ENCODE measurements at places on chromosomes 6 and 20. TPM values are rescaled to one million over a fixed set of nuclear protein-coding genes. Genes with fewer than 3 reads are reported as not detected.

HCRTR2 gene
- total RNA-seq: not detected

MPC1 gene
- 13.3 TPM for total RNA-seq

TOX2 gene
- 30.1 TPM for total RNA-seq

BTNL2 gene
- not detected for total RNA-seq

- no peak for DNase-seq
- H3K4me3 ChIP-seq: no peak overlapping the region
- no peaks in the 10 kb centered on the region for H3K27me3 ChIP-seq
- H3K27ac ChIP-seq: no peak overlapping the region
- no peaks in the 10 kb centered on the region for H3K4me1 ChIP-seq
These were observed 271.9 kb upstream of the OPRM1 start for GRCh38 chr6:153767127-153767526.

DNA sequence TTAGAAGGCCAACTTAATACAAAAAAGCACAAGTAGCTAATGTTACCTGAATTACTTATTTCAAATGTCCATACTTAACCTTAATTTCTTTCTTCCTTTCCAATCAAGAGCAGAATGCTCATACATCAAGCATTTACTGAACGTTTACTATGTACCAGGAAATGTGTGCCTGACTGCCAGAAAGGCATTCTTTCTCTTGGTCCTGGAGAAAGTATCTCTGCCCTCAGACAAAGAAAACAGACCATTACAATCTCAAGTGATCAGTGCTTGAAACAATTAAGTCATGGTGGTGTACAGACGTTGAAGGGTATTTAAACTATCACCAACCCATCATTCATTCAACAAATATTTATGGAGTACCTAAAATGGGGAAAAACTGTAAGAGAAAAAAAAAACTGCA, 26.4 kb downstream of the CSNK2A1 start:
- H3K4me1 ChIP-seq: peaks cover 12% of the 10 kb centered on the region
- H3K27ac ChIP-seq: no peak overlapping the region
- peaks cover 40% of the 10 kb centered on the region for H3K36me3 ChIP-seq

GRCh38 chr6:140445474-140446004, 1071.1 kb upstream of the CITED2 start:
- H3K27ac ChIP-seq: no peak overlapping the region
- H3K27me3 ChIP-seq: no peaks in the 10 kb centered on the region
- no peaks in the 10 kb centered on the region for H3K36me3 ChIP-seq
- DNase-seq: no peak

- no peaks in the 10 kb centered on the region for H3K36me3 ChIP-seq
- H3K4me1 ChIP-seq: peaks cover 28% of the 10 kb centered on the region
- no peak for DNase-seq
These were observed 177.6 kb downstream of the ARID1B start for GRCh38 chr6:156954816-156955215.

DNA sequence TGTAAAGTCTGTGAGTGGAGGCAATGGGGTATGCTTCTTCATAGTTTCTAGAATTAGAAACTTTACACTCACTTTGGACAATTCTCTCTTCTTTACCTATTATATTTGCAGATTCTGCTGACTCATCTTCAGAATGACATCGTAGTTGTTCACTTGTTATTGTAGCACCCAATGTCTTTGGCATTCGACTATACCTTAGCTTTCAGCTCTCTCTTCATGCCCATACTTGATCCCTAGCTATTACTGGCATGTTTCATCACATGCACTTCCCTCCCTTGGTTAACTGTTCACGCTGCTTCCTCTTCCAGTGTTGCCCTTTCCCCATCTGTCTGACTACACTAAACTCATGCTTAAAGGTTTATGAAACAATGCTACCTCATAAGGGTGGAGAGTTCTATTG, 298.1 kb upstream of the TCF21 start:
- no peak for DNase-seq
- no peaks in the 10 kb centered on the region for H3K36me3 ChIP-seq
- no peak overlapping the region for H3K4me3 ChIP-seq
- H3K27ac ChIP-seq: no peak overlapping the region
- no peaks in the 10 kb centered on the region for H3K27me3 ChIP-seq

DNA sequence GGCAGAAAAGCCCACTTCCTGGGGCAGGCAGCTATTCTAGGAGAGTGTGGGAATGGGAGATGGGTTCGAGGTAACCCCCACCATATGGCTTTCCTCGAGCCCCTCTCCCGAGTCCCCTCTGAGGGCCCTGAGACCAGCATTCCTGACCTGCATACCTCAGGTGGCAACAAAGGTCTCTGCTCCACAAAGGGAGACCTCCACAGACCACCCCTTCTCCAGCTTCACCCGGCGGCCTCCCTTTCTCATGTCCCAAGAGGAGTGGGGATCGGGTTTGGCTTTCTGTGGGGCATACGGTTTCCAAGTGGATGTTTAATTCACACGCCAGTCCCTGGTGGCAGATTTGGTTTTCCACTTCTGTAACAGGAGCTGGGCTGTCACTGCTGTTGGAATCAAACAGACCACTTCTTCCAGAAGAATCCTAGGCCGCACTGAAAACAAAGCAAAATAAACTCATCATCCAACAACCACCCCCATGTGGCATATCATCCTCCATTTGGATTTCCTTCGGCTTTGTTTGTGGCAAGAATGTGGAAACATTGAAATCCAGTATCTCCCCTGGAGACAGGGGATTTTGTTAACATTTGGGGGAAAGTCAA, 83.2 kb downstream of the DLL1 start:
- no peak overlapping the region for H3K4me3 ChIP-seq
- no peaks in the 10 kb centered on the region for H3K4me1 ChIP-seq
- no peak for DNase-seq
- H3K36me3 ChIP-seq: no peaks in the 10 kb centered on the region
- H3K27me3 ChIP-seq: peaks cover 89% of the 10 kb centered on the region

GRCh38 chr6:677919-678318, 15.0 kb downstream of the EXOC2 start:
- H3K36me3 ChIP-seq: no peaks in the 10 kb centered on the region
- H3K27me3 ChIP-seq: no peaks in the 10 kb centered on the region
- H3K27ac ChIP-seq: no peak overlapping the region
- no peak overlapping the region for H3K4me3 ChIP-seq

GRCh38 chr6:15893556-15894253, 230.9 kb upstream of the DTNBP1 start:
- peaks cover 46% of the 10 kb centered on the region for H3K27me3 ChIP-seq
- H3K36me3 ChIP-seq: no peaks in the 10 kb centered on the region
- no peaks in the 10 kb centered on the region for H3K4me1 ChIP-seq
- H3K4me3 ChIP-seq: no peak overlapping the region
- no peak for DNase-seq
- no peak overlapping the region for H3K27ac ChIP-seq

- peak within 1 kb of the TSS; percentile 38 for H3K27ac ChIP-seq
- peaks cover 12% of the 10 kb centered on the region for H3K4me1 ChIP-seq
- no peaks in the 10 kb centered on the region for H3K36me3 ChIP-seq
- H3K27me3 ChIP-seq: no peaks in the 10 kb centered on the region
- peak within 1 kb of the TSS; percentile 99 for H3K4me3 ChIP-seq
- no peak for DNase-seq
These were observed at the start of gene ATP9A for GRCh38 chr20:51767867-51768758. Gene ATP9A, minus strand, starts transcription at chr20:51768390. Its CDS starts 21 bp downstream, at chr20:51768369.

- no peaks in the 10 kb centered on the region for H3K27me3 ChIP-seq
- no peaks in the 10 kb centered on the region for H3K36me3 ChIP-seq
- no peak overlapping the region for H3K4me3 ChIP-seq
- no peak overlapping the region for H3K27ac ChIP-seq
These were observed 705.4 kb downstream of the MAFB start for GRCh38 chr20:39983655-39984054.

DNA sequence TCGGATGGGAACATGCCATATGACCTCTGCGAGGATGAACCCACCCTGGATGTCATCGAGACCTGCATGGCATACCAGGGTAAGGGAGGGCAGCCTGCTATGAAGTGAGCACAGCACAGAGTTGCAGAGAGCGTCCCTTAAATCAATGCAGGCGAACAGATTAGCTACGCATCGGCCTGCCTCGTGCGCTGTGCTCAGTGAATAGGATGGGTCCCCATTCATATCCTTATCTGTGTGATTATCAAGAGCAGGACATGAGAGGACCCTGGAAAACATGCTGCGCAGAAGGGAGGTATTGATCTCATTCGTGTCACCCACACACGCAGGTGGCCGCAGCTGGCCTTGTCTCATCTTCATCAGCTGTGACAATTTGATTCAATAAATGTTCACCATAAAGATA, 25.6 kb upstream of the FAM83D start:
- no peaks in the 10 kb centered on the region for H3K4me1 ChIP-seq
- H3K4me3 ChIP-seq: no peak overlapping the region
- DNase-seq: peak; percentile 4
- no peak overlapping the region for H3K27ac ChIP-seq
- peaks cover 98% of the 10 kb centered on the region for H3K27me3 ChIP-seq

DNA sequence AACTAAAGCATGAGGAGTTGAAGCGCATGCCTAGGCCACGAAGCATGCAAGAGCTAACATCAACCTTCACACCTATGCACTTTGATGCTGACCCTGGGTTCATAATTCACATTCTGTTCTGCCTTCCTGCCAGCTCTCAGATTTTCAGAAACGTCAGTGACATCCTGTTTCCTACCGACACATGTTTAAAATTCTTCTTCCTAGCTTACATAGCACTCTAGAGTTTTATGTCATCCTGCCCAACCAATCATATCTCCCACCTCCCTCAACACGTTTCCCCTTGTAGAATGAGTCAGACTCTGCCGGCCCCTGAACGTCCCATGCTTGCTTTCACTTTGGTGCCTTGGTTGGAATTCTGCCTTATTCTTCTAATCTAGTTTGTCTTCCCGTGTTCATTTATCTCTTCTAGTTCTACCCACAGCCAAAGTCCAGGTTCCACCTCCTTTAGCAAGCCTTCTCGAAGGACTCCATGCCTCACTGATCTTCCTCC, 97.2 kb upstream of the MAP7 start:
- no peak overlapping the region for H3K4me3 ChIP-seq
- H3K27ac ChIP-seq: no peak overlapping the region
- peaks cover 9% of the 10 kb centered on the region for H3K4me1 ChIP-seq
- no peaks in the 10 kb centered on the region for H3K27me3 ChIP-seq

DNA sequence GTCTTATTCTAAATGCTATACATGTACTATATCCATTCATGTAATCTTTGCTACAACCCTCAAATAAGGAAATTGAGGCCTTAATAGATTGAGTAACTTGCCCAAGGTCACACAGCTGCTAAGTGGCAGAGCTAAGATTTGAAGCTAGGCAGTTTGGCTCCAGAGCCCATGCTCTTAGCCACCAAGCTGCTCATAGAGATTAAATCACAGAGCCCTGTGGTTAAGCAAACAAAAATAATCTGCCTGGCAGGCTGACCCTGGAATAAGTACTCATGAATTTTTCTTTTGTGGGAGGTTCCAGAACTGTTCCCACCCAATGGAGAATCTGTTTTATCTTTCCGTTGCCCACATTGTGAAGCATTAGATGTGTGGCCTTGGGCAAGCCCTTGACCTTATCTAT, 7.4 kb downstream of the AAR2 start:
- peaks cover 34% of the 10 kb centered on the region for H3K36me3 ChIP-seq
- no peaks in the 10 kb centered on the region for H3K4me1 ChIP-seq
- DNase-seq: no peak

GRCh38 chr6:5729813-5730517, 276.8 kb downstream of the NRN1 start:
- no peak for DNase-seq
- no peaks in the 10 kb centered on the region for H3K36me3 ChIP-seq
- H3K27me3 ChIP-seq: no peaks in the 10 kb centered on the region
- no peak overlapping the region for H3K27ac ChIP-seq

DNA sequence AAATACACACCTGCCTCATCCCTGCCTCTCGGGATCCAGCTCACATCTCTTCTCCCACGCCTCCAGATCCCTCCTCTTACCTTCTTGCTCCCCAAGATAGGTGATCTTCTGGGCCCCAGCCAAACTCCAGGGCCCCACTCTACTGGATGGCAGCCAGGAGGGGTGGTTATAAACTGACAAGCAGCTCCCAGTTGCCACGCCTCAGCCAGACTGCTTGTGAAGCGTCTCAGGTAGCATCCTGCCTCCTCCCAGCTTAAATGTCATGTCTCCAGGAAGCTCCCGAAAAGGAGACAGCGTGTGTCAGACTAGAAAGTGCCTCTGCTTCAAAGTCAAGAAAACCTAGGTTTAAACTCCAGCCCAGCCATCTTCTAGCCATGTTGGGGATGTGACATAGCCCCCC, 114.1 kb downstream of the LRFN2 start:
- H3K4me1 ChIP-seq: no peaks in the 10 kb centered on the region
- no peaks in the 10 kb centered on the region for H3K36me3 ChIP-seq
- DNase-seq: no peak
- no peak overlapping the region for H3K4me3 ChIP-seq
- no peak overlapping the region for H3K27ac ChIP-seq

DNA sequence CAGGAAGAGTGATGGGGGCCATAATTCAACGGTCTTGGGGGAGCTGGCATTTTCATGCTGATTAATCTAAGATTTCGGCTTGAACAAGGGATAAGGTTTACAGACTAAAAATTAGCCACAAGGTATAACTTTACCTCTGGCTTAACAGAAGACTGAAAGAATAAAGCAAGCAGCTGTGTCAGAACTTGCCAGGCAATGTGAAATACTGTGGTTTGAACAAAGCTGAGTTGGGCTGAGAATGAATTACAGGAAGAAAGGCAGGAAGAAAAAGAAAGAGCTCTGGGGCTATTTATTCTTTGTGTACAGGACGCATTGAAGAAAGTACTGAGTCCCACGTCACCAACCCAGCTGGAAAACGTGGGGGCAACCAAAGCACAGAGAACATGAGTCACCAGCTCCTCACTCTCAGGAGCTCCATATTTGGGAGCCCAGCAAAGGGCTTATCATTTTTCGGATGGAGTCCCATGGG, 121.5 kb upstream of the NEDD9 start:
- H3K36me3 ChIP-seq: no peaks in the 10 kb centered on the region
- H3K27me3 ChIP-seq: no peaks in the 10 kb centered on the region
- peaks cover 14% of the 10 kb centered on the region for H3K4me1 ChIP-seq
- no peak overlapping the region for H3K27ac ChIP-seq
- no peak for DNase-seq

GRCh38 chr6:142320366-142320765, 18.6 kb downstream of the ADGRG6 start:
- no peak overlapping the region for H3K27ac ChIP-seq
- H3K27me3 ChIP-seq: no peaks in the 10 kb centered on the region
- H3K4me1 ChIP-seq: peaks cover 32% of the 10 kb centered on the region
- no peak overlapping the region for H3K4me3 ChIP-seq
- no peak for DNase-seq

GRCh38 chr20:34947336-34947735, 8.3 kb downstream of the GSS start:
- no peak for DNase-seq
- no peak overlapping the region for H3K4me3 ChIP-seq
- peaks cover 89% of the 10 kb centered on the region for H3K4me1 ChIP-seq
- H3K27ac ChIP-seq: 0 out of 2 replicates have a peak overlapping the region, but pooled peaks have one; percentile 81
- H3K27me3 ChIP-seq: no peaks in the 10 kb centered on the region

- H3K4me3 ChIP-seq: no peak overlapping the region
- peaks cover 29% of the 10 kb centered on the region for H3K36me3 ChIP-seq
- no peaks in the 10 kb centered on the region for H3K27me3 ChIP-seq
- H3K4me1 ChIP-seq: no peaks in the 10 kb centered on the region
These were observed 40.1 kb downstream of the TRAF3IP2 start for GRCh38 chr6:111565326-111566221.

DNA sequence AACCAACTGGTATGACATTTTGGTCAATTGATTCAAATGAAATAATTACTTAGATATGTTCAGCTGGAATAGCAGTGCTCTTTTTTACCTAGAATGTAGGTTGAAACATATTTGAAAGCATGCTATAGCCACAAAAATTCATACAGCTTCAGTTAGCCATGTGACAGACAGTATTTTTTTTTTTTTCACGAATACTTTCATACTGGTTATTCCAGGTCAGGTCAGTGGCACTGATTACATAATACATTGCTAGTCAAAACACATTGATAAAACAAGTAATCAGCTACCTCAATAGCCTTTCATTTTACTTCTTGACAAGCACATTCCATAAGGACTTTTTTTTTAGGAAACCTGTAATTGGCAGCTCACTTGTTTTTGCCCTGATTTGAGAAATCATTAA, 222.6 kb downstream of the EYA4 start:
- H3K27ac ChIP-seq: no peak overlapping the region
- no peaks in the 10 kb centered on the region for H3K36me3 ChIP-seq
- no peaks in the 10 kb centered on the region for H3K4me1 ChIP-seq
- no peaks in the 10 kb centered on the region for H3K27me3 ChIP-seq
- no peak overlapping the region for H3K4me3 ChIP-seq
